DMS79 (cell line): ENCODE measurements at places on chromosomes 5 and 9.
A peak's percentile ranks its signal among the peaks of the same experiment; 100 is the strongest.

DNA sequence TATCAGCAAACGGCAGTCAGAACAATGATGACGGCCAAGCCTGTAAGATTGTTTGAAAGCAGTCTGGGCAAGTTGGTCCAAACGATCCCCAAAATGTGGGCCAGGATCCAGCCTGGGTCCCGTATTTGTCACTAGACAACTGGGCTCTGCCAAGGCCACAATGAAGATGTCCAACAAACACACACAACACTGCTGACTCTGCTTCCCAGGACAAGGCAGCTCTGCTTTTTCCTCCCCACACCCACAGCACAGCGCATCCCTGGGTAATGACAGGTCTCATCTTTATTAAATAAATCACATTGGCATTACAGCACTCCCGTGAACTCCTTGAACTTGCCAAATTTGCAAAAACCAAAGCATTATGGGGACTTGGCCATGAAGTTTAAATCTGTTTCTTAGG lies 424.1 kb upstream of the ACTBL2 start:
- DNase-seq, result no peak

DNA sequence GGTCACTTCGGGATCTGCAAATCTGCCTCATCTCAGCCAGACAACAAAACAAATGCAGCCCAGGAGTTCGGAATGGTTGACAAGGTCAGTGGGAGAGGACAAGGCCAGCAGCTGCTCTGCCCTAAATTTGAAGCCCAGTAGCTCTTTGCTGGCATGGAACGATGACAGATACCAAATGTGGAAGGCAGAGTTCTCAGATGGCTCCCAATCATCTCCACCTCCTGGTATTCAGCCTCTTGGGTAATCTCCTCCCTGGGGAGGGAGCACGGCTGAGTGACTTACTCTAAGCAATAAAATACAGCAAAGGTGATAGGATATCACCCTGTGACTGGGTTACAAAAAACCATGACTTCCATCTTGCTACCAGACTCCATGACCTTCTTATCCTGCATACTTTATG lies 172.8 kb downstream of the ENTREP1 start:
- no peak for DNase-seq

GRCh38 chr5:1473746-1474145 lies 28.5 kb upstream of the SLC6A3 start:
- DNase-seq, result no peak

GRCh38 chr5:8289779-8290178 lies 420.8 kb downstream of the MTRR start:
- no peak for DNase-seq

DNA sequence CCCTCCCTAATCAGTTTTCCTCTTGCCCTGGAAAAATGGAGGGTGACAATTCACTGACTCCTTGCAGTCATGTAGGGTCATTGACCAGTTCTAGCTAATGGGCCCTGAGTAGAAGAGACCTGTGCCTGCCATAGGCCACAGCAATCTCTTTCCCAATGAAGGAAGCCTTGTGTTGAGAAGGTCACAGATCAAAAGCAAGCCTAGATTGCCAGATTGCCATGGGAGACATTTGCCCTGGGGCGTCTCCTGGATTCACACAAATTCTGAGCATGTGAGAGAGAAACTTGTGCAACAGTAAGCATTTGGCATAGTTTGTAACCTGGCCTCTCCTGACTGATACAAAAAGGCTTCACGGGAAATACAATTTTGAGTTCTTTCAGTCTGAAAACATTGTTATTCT lies 148.0 kb downstream of the NUDT12 start:
- DNase-seq, result no peak

DNA sequence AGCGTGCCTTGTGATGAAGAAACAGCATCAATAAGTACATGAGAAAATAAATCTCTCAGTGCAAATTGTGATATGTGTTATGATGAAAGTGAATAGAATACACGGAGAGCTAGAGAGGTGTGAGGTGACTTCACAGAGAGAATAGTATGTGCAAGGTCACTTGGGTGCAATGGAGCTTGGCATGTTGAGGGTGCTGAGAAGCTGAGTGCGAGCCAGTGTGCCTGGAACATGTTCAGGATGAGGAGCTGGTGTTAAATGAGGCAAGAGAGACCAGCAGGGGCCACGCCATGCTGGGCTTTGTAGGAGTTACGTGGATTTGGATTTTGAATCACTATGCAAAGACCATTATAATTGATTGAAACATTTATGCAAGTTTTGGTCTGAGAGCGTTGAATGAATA lies 12.8 kb upstream of the RPS23 start:
- DNase-seq, result no peak

DNA sequence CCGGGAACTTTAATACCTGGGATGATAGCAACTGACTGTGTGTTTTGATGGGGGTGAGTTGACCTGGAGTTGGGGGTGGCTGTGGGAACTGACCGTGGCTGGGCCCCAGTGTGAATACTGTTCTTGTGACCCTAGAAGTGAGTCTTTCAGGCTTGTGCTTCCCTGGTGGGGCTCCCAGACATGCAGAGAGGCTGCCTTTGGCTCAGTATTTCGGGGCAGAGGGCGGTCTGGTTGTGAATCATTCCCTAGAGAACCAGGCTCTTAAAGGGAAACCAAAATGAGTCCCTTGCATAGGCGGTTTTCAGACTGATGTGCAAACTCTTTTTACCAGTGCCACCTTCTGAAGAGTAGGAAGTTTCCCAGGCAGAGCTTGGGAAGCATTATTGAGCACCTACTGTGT lies 132.1 kb downstream of the MACROH2A1 start:
- no peak for DNase-seq

GRCh38 chr9:1978941-1979340 lies 36.2 kb upstream of the SMARCA2 start:
- DNase-seq, result no peak

- DNase-seq, result no peak
Measured at GRCh38 chr5:178387061-178387855, 154.7 kb upstream of the PHYKPL start.

- no peak for DNase-seq
Measured at GRCh38 chr9:97564291-97565175, 63.1 kb downstream of the TMOD1 start.

DNA sequence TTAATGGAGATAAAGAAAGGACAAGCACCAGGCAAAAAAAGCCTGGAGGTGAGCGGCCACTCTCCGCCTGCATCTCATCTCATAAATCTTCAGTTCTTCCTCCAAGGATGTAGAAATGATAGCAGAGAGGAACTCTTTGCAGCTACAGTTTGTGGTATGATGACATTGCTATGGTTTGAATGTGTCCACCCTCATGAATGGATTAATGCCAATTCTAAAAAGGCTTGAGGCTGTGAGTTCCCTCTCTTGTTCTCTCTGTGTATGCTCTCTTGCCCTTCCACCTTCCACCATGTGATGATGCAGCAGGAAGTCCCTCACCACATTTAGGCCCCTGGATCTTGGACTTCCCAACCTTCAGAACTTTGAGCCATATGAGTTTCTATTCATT lies 126.4 kb downstream of the SPOCK1 start:
- no peak for DNase-seq

DNA sequence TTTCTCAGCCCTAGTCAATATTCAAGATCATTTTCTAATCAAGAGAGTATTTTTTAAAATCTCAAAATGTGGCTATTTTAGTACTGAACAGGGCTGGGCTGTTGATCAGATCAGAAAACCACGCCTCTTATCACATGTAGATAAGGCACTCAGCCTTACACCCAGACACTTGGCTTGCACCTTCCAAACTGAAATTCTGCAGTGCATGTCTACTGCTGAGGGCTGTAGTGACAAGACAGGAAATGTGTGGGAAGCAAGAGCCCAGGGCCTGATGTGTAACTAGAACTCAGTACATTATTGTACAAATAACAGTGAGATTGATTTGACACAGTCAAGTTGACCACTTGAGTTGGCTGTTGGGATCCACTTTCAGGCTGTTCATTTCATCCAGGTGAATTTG lies 48.6 kb downstream of the UBE2QL1 start:
- no peak for DNase-seq

GRCh38 chr9:136051837-136052471 lies 43.1 kb downstream of the NACC2 start:
- peak; percentile 82 for DNase-seq

GRCh38 chr5:40681363-40682153 lies 1.8 kb downstream of the PTGER4 start:
- DNase-seq, result no peak

DNA sequence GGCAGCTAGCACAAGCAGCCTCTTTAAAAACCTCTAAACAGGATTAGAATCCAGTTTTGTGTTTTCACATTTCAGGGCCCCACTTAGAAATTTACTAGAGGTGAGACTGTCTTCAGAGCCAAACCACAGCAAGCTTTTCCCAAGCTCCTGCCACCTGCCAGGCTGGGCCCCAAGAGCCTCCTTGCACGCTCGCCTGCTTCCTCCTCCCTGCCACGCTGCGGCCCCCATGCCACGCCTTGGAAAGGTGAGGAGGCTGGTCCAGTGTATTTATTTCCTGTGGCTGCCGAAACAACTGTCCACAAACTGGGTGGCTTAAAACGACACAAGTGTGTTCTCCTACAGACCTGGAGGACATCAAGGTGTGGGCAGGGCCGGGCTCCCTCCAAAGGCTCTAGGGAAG lies 43.4 kb downstream of the NKX2-5 start:
- peak; percentile 4 for DNase-seq

GRCh38 chr5:143515829-143516228 lies 112.3 kb upstream of the NR3C1 start:
- no peak for DNase-seq

DNA sequence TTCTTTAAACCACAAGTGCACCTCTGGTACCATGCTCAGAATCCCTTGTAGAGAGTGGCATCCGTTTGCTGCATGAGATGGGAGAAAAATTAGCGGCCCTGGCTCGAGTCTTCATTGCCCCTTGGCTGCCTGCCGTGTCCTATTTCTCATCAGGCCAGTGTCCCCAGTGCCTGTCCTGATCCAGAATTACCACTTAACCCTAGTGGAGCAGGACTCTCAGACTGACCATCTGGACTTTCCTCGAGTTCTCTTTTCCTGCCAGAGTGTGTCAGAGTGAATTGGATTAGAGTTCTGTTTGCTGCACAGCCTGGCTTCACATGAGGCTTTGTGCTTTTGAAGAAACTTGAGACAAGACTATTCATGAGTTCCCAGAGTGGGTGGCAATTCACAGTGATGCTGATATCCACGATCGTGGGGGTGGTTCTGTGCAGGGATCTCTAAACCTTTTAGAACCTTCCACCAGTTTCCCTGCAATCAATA lies 92.6 kb downstream of the C9orf152 start:
- no peak for DNase-seq

GRCh38 chr9:109499631-109500410 lies 1.7 kb upstream of the PTPN3 start:
- DNase-seq, result no peak

- DNase-seq, result no peak
Measured at GRCh38 chr5:53603009-53603687, 42.7 kb downstream of the NDUFS4 start.

- peak; percentile 21 for DNase-seq
Measured at GRCh38 chr9:124477211-124477647, 27.0 kb downstream of the ADGRD2 start.
